Smooth muscle cell of the coronary artery (primary cell): ENCODE measurements at places on chromosomes 2 and 18. TPM values are rescaled to one million over a fixed set of nuclear protein-coding genes. Genes with fewer than 3 reads are reported as not detected.

Gene TRAPPC8
- total RNA-seq, result 32.2 and 35.1 TPM in 2 replicates

Gene NOTO
- total RNA-seq, result not detected in 2 replicates

Gene CAPN14
- total RNA-seq, result 0.08 and 0.12 TPM in 2 replicates

Gene QPCT
- total RNA-seq, result 2.2 and 13.6 TPM in 2 replicates

Gene CGREF1
- 4.9 and 15.8 TPM in 2 replicates for total RNA-seq

Gene NEB
- total RNA-seq, result 0.08 and 0.94 TPM in 2 replicates

Gene COLEC12
- total RNA-seq, result 49.6 and 58.5 TPM in 2 replicates

Gene RGPD3
- total RNA-seq, result under 0.01 and 0.15 TPM in 2 replicates
